BJ (cell line): ENCODE measurements at places on chromosomes 5 and 9. TPM values are rescaled to one million over a fixed set of nuclear protein-coding genes. Genes with fewer than 3 reads are reported as not detected.

DNA sequence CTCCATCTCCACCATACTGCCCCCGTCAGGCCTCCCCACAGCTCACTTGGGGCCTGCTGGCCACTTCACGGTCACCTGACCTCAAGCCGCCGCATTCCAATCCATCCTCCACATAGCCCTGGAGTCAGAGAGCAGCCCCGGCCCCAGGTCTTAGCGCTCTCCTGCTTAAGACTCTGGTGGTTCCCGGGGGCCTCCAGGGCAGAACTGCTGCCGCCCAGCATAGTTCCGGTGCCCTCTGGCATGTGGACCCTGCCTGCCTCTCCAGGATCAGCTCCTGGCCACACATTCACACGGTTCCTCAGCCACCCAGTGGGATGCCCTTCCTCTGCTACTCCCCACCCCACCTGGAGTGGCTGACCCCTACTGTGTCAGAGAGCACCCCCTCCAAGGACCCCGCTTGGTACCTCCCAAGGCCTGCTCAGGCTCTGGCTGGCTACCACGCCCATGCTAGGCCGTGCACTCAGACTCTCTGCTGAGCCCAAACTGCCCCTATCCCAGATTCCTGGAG lies 8.7 kb downstream of the PHYKPL start:
- no peak for DNase-seq

GRCh38 chr5:32232441-32233219 lies 58.5 kb upstream of the GOLPH3 start:
- DNase-seq = no peak

DNA sequence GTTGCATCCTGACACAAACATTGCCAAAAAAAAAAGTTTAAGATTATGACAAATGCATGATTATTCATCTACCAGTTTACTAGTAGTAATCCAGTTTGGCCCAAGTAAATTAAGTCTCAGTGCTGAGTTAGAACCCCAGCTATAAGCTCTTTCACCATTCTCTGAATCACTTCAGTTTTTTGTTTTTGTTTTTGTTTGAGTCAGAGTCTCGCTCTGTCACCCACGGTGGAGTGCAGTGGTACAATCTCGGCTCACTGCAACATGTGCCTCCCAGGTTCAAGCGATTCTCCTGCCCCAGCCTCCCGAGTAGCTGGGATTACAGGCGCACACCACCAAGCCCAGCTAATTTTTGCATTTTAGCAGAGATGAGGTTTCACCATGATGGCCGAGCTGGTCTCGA lies 1.5 kb upstream of the PCYOX1L start:
- no peak for DNase-seq

DNA sequence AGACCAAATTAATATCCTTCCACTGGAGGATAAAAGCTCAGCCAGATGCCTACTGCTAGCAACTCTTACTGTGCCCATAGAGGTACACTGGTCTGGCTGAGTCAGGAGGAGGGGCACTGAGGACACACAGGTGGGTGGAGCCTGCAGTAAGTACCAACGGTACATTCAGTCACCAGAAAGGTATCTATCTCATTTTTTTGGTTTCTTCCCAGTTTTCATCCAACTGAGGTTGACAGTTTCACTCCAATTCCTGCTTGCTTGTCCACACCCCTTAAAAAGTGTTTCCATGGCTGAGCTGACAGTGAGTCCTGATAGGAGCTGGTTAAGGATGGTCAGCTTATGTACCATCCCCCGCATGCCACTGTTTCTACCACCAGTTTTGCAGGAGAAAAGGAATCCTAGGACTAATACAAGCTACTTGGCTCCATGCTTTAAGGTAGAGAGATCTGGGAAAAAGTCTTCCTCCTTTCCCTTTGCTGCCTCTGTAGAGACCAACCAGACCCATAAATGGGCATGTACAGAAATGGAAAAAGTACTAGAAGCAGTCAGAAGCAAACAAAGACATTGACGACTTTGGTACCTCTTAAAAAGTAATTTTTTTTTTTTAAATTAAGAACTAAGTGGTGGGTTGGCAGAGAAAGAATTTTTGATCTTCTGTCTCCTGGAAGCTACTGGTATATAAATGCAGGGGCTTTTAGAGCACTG lies 3.2 kb downstream of the ELL2 start:
- DNase-seq = no peak

GRCh38 chr5:31811210-31811609 lies 172.3 kb downstream of the PDZD2 start:
- peak; percentile 48 for DNase-seq

DNA sequence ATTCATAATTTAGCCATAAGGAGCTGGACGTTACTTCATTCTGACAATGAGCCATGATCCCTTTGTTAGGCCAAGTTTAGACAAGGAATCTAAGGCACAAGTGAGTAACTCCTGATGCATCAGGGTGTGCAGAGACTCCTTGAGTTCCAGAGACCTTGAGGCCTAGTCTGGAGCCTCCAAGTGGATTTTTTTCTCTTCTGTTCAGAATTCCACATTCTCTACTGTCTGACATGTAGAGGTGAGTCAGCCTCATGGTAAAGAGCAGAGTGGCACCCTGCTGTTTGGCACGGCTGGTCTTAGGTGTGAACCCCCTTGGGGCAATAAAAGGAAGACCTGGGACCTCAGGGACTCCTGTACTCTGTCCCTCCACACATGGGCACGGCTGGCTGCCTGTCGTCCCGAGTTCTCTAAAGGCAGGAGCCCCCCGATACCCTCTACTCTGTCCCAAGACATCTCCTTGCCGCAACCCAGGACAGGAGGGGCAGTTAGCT lies 22.0 kb upstream of the TGFBI start:
- peak; percentile 60 for DNase-seq

DNA sequence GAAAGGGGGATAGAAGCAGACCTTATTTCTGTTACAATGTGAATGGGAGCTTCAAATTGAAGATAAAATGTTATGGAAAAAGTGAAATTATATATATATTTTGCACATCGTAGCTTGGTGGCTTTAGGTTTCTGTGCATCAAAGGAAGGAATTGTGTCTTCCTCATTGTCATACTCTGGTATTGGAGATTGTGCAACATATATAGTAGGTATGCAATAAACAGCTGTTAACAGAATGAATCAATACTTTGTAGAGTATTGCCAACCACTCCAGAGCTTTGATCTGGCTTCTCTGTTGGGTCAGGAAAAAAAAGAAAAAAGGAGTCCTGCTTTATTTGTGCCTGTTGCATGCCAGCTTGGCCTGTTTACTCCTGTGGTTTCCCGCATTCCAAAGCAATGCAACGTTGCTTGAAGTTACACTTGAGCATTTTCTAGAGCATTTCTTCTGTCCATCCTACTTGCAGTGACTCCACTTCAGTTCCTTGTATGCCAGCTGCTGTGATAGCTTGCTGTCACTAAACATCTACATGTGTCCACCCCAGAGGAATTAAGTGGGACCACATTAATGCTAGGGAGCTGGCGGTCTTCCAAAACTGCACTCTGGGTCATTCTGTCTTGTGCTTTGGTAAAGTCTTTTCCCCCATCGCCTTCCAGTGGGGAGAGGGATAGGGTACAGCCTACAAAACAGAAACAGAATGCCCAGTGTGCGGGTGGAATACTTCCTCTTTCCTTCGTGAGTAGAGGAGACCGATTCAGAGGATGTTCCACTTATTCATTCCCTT lies 62.0 kb upstream of the MEF2C start:
- no peak for DNase-seq

DNA sequence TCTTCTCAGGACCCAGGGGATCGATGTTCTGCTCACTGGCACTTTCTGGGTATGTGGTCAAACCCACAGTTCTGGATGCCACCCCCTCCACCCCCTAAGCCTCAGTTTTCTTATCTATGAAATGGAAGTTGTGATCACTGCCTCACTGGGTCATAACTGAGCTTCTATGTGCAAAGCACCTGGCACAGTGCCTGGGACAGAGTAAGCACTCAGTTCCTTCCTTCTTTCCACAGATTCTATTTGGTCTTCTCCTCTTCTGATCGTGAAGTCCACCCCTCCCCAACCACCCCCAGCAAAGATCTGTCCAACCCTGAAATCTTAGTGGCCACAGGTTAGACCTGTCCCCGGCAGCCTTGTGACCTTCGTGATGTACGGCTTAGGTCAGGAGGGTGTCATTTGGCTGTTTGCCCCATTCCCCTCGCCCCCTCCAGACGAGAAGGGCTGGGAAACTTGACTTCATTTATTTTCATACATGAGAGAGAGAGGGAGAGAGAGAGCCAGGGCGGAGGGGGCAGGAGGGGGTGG lies 181.4 kb downstream of the FGF18 start:
- DNase-seq = no peak

- no peak for DNase-seq
These were observed 401.9 kb upstream of the PDE4D start for GRCh38 chr5:60295423-60295822.

EPB41L4A gene
- polyA plus RNA-seq = 0.04 and 0.05 TPM in 2 replicates

AGXT2 gene
- not detected in 2 replicates for polyA plus RNA-seq

LHX3 gene
- polyA plus RNA-seq = not detected in 2 replicates
